ENCODE measurements at places on chromosomes 5 and 9. TPM values are rescaled to one million over a fixed set of nuclear protein-coding genes. Genes with fewer than 3 reads are reported as not detected.

Gene TLN1
- total RNA-seq = 172 TPM

Gene ARHGEF39
- total RNA-seq = 12.6 TPM

Gene PCDHGA1
- 2.3 TPM for total RNA-seq

Gene ZNF79
- 8.8 TPM for total RNA-seq

- H3K4me3 ChIP-seq = no peak overlapping the region
- H3K27me3 ChIP-seq = no peaks in the 10 kb centered on the region
- H3K36me3 ChIP-seq = no peaks in the 10 kb centered on the region
- peak; percentile 68 for DNase-seq
These were observed 77.4 kb upstream of the DMRT1 start for GRCh38 chr9:764105-764524.

DNA sequence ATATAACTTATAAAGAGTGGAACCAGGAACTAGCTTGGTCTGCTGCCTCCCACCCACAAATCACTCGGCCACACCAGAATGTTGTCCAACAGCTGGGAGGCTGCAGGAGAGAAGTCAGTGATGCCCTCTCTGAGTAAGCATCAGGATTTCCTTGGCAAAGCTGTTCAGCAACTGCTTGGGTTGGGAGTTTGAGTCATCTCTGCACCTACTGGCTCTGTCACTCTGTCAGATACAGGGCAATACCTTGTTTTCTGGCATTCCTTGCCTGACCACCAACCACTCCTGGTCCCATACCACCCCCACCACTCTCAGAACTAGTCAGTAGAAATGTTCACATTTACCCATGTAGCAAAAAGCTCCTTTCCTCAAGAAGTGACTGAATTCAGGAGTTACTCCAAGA, 36.8 kb upstream of the GCNT4 start:
- H3K4me1 ChIP-seq = no peaks in the 10 kb centered on the region
- no peak overlapping the region for H3K27ac ChIP-seq
- DNase-seq = no peak
- no peaks in the 10 kb centered on the region for H3K27me3 ChIP-seq
